CD4-positive, alpha-beta T cell treated with Interleukin-17A for 4 hours (primary cell): ENCODE measurements at places on chromosomes 4 and X.

- DNase-seq, result peak; percentile 65
Measured at GRCh38 chr4:76993787-76994641, 44.5 kb downstream of the SEPTIN11 start.

- DNase-seq, result no peak
Measured at GRCh38 chr4:111573386-111573785, 571.9 kb upstream of the FAM241A start.

DNA sequence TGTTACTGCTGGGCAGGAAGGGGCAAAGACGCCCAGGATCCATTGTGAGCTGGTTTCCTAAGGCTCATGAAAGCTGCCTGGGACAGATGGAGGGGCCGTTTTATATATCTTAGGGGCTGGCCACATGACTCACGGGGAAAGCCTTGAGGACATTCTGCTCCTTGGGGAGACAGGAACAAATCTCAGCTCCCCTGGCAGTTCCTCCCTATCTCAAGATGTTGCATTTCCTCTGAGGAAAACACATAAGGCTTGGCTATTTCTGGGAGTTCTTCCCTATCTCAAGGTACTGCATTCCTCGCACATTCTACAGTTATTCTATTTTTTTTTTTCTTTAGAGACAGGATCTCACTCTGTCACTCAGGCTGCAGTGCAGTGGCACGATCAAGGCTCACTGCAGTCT is 804.6 kb upstream of the TENM3 start:
- no peak for DNase-seq

DNA sequence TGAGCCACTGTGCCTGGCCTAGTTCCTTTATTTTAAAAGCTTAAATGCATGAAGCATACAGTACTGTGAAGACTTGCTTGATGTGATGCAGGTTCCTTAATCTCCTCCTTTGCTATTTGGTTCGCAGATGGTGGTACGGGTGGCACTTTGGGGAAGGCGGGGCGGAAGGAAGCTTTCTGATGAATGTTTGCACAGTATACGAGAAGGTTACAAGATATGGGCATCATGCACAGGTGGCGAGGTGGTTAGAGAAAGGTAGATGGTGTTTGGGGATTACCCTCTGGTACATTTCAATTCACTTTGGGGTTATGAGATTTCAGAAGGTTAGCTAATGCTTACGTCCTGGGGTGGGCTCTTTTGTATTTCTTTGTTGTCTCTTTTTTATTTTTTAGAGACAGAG is 17.2 kb downstream of the RHOH start:
- peak; percentile 76 for DNase-seq

GRCh38 chr4:168587411-168588125 is 90.7 kb downstream of the PALLD start:
- DNase-seq, result no peak

- no peak for DNase-seq
Measured at GRCh38 chr4:107258359-107258758, 222.2 kb upstream of the DKK2 start.

DNA sequence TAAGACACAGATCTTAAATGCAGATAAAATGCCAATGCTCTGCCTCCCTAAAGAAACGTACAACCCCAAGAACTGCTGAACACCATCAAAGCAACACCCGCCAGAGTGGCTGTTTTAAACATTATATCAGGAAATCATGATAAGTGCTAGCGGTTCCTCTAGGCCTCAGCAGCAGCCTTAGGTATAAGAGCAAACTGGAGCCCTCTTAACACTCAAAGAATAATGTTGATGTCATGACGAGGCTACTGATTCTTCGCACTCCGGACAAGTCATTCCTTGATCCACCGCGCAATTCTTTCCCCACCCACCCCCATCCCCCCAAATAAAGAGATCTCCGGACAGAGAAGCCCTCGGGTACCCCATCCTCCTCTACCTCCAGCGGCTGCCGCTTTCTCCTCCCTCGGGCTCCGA is 507 bp downstream of the LIN54 start:
- peak; percentile 21 for DNase-seq

- no peak for DNase-seq
Measured at GRCh38 chr4:105197777-105198176, 51.1 kb downstream of the TET2 start.

DNA sequence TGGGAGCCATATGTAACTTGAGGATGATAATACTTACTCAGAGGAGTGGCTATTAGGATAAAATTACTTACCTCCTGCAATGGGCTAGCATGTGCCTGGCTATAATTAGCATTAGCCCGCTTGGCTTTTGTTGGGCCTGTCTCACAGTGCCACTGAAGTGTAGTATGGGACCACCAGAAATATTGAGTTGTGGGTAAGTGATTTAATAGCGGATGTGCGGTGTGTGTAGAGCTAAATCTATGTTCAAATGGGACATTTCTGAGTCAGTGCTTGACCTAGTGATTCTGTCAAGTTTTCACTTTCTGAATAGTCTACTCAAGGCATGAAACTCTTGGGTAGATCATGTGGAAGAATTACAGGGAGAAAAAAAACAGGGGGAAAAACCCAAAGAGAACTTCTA is 3.5 kb upstream of the CLNK start:
- DNase-seq, result no peak

DNA sequence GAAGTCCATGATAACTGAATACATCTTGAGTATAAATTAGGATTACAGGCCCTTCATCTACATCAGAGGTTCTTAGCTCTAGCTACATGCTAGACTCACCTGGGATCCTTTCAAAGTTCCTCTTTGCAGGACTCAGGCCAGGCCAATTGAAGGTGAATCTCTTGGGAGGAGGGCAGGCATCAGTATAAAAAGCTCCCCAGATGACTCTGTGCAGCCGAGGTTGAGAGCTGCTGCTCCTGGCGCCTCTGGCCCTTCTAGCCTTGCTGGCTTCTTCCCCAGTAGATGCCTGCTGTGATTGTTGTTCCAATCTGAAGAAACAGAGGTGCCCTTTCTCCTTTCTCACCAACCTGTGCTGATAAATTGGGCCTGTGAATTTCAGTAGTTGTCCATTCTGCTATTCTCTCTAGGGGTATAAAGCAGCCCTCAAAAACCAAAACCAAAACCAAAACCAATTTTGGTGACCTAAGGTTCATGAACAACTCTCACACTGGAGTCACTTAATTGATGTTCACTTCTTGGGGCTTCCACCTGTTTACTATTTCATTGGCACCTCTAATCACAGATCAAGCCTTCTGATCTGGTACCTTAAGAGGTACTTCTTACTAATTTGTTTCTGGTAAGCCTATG is 78.7 kb downstream of the SUPT20HL2 start:
- DNase-seq, result no peak

- DNase-seq, result no peak
Measured at GRCh38 chr4:162767083-162767482, 399.6 kb downstream of the NAF1 start.

DNA sequence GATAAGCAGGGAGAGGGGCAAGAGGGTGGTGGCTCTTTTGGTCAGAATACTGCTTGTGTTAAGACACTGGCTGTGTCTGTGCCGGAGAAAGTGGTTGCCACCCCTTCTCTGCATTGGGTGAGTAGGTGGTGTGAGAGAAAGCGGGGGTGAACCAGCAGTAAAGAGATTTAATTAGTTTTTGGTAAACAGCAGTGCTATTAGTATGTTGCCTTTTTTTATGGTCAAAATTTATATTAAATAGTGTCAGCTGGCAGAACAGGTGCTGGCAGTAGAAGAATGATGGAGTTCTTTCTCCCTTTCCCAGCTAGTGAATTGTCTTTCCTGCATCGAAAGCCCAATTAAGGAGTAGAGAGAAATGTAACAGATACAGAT is 181.6 kb downstream of the LARP7 start:
- DNase-seq, result no peak

- no peak for DNase-seq
Measured at GRCh38 chrX:100477958-100478357, 67.9 kb upstream of the PCDH19 start.

DNA sequence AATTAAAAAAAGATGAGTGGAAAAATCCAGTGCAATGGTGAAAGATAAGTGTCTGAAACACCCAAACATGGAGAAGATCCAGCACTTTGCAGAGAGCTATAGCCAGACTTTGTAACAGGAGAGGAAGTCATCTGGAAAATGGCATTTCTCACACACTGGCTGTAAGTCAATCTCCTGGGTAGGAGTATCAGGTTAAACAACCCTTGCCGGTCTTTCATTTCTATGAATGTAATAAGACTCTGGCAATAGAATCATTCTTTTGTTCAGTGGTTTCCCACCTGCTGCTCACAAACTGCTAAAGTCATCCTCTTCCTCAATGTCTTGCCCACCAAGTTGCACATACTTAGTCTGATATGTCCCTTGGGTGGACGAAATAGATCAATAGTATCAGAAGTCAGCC is 94.0 kb upstream of the ATP8A1 start:
- DNase-seq, result no peak
